ENCODE measurements at places on chromosomes 13 and 19.

DNA sequence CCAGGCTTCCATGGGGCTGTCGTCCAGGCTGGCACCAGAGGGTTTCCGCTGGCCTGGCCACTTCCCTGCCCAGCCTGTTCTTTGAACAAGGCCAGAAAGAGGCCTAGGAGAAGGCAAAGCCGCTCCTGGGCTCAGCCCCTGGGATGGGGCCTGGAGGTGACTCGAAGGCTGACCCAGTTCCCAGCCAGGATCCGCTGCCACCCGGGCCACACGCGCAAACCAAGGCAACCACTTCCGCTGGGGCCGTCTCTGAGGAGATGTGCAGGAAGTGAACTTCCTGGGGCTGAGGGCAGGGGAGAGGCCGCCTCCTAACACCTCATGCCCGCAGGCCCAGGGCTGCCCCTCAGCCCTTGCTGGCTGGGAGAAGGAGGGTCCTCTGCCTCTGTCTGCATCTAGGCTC is 15.2 kb downstream of the PLEKHF1 start:
- DNase-seq: no peak

DNA sequence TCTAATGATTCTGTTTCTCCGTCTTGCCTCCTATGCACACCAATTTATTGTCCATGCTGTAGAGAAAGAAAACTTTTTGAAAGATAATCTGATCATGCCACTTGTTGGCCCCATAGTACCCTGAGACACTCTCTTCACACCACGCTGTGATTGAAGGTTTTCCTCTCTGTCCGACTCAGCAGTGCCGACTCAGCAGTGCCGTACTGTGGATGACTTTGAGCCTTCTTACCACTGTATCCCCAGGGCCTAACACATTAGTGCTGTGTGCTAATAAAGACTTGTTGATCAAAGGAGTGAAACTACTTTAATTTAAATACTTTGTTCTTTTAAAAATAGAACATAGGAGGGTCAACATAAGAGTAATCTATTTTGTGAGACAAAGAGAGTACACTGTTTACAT is 429.6 kb downstream of the KLF12 start:
- no peak for DNase-seq

DNA sequence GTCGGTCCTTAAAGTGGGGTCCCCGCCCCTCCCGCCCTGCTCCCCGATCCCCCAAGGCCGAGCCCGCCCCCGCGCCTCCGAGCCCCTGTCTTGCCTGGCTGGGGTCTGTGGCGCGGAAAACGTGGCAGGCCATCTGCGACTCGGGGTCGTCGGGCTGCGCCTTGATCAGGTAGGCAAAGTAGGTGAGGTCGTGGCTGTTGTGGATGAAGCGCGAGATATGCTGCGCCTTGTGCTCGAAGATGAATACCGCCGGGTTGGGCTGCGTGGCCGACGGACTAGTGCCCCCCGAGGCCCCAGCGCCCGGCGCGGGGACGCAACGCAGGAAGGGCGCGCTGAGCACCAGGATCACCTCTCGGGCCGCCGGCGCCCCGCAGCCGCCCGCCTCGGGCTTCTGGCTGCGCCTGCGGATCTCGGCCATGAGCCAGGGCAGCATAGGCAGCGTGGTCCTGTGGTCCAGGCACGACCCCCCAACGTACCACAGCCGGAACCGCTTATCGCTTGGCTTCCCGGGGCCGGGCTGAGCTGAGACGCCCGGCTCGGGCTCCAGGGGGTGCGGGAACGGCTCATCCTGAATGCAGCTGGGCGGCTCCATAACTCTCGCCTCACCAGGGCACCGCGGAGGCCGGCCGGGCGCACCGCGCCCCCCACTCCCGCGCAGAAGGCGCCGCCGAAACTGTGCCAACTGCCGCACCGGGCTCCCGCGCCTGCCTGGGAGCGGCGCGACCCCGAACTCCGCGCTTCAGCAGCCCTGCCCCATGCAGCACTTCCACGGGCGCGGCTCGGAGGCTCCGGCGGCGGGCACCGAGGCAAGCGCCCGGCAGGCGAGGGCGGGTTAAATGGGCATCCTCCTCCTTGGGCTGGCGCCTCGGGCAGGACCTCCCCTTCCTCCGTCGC is 546 bp downstream of the TBC1D4 start:
- DNase-seq: no peak

DNA sequence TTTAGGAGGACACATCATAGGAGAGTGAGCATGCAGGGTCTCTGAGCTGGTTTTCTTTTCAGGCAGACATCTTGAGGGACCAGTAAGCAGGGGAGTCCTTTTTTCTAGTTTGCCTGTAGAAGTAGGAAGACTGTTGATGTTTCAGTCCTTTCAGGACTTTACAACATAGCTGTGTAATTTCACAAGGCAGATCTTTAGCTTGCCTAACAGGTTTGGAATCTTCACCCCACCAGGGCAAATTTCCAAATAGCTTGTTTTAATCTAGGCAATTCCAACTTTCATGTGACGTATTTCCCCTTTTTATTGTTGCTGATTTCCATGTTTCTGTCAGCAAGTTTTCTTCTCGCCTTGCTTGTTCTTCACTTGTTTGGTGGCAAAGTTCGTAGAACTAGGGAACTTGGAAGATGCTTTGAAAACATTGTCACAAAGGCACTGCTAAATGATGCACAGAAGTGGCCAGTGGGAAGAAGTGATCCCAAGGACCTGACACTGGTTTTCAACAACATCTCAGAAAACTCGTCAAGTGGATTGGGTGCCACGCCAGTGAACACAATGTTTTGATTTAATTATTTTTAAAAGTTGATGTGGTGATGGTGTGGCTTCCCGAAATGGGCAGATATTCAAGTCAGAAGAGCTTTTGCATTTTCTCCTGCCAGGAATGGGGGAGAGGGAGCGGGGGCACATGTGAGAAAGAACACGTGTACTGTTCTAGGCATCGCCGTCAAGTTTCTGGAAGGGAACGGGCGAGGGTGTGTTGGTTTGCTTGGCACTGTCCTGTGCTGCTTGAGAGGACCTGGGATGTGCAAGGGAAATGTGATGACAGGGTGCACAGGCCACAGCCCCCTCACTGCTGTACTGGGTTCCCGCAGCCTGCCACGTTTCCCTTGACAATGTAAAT is 418.6 kb downstream of the OXGR1 start:
- DNase-seq: no peak

DNA sequence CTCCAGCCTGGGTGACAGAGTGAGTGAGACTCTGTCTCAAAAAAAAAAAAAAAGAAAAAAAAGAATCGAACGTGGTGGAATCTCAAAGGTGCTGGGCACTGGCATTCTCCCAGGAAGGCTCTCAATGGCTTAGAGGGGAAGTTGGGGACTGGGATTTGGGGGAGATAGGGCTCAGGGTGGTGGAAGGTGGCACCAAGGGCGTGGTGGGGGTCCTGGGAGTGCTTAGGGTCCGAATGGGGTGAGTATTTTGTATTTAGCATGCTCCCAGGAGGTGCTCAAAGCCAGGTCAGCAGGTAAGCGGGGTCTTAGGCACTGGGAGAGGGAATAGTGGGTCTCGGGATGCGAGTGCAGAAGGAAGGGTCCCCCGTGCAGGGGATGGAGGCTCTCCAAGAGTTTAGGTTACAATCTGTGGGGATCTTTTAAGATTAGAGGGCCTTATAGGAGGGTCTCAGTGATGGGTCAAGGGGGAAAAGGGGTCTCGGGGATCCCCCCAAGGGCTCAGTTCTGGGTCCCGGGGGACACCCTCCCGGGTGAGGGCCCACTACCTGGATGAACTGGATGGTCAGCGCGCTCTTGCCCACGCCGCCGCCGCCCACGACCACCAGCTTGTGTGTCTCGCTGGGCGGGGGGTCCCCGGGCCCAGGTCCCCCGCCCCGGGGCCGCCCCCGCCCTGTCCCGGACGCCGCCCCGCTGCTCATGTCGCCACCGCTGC is 386 bp downstream of the RRAS start:
- no peak for DNase-seq

- no peak for DNase-seq
These were observed 564.1 kb downstream of the PCDH9 start for GRCh38 chr13:66665991-66666390.

GRCh38 chr13:26229080-26229615 is 7.0 kb upstream of the RNF6 start:
- no peak for DNase-seq

Data from NCI-H2029 treated with DMSO at 0.1 percent for 48 hours (cell line).